A673 (cell line): ENCODE measurements at places on chromosomes 11 and 22. TPM values are rescaled to one million over a fixed set of nuclear protein-coding genes. Genes with fewer than 3 reads are reported as not detected.

The RAB39A gene
- 16.3 and 17.2 TPM in 2 replicates for total RNA-seq

DNA sequence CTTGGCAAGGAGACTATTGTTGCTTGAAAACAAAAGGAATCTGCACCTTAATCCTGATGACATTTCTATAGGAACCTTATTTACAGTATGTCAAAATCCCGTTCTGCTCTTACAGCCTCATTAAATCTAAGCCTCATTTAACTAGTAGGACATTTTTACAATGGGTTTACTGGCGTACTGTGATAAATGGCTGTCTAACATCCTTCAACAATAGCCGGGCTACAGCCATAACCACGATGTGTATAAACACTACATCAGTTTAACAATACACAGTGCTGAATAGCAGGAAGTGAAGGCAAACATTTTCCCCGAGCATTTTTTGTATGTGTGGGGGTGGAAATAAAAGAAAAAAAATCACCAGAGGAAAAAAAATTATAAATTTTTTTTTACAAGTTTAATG lies 131.2 kb downstream of the ARL14EP start:
- DNase-seq: no peak

- no peak for DNase-seq
Measured at GRCh38 chr22:37965940-37966664, 12.6 kb downstream of the POLR2F start.

DNA sequence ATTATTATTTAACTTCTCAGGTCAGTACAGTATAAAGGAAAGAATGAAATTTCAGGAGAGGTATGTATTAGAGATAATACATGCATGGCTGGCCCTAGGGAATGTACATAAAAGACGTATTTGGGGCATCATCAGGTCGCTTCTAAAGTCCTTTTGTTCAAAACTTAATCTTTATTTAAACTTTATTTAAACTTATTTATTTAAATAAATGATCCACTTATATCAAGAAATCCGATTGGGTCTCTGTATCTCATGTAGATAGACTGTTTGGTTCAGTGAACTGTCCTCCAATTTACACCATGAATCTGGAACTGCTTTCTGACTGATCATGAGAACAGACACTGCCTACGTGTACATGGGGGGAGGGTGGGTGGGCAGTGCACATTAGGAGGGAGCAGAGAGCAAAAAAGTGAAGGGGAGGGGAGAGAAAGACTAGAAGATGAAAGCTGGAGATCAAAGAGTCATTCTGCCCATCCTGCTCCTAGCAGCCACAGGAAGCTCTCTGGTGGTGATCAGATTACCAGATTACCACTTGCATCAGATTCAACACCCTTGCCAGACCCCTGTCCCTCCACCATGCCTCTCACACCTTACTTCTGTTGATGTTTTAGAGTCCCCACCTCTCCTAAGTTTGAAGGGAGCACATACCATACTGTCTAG lies 92.1 kb upstream of the MTMR2 start:
- DNase-seq: no peak

DNA sequence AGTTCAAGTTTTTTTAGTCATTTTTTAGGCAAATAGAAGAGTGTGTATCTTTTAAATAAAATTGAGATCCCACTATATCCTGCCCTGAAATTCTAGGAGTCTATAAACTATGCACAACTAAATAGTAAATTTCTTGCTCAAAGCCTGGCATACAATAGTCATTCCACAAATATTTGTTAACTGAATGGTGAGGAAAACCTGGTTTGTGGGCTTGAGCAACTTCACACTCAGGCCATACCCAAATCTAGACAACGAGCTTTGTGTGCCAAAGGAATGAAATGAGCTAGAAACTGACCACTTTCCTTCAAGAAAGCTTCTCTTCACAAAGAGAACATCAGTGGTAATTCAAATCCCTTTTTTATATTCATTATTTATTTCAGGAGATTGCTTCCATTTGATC lies 39.6 kb upstream of the AMOTL1 start:
- no peak for DNase-seq

DNA sequence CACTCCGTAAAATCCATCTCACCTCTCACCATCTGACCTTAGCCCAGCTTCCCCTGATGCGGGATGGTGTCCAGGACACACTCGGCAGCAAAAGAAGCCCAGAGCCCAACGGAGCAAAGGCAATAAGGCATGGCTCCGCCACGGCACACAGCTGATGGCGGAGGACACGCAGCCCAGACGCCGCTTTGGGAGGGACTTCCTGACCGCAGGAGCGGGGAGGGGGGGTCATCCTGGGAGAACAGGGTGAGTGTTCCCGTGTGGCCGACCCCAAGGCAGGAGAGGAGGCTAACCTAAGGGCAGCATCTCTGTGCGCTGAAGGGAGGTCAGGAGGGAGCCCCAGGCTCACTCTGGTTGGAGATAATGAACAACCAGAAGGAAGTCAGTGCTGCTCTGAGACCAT lies 71.3 kb downstream of the TRMU start:
- no peak for DNase-seq

The POU2AF2 gene
- total RNA-seq: not detected in 2 replicates

The TBX10 gene
- not detected in 2 replicates for total RNA-seq

DNA sequence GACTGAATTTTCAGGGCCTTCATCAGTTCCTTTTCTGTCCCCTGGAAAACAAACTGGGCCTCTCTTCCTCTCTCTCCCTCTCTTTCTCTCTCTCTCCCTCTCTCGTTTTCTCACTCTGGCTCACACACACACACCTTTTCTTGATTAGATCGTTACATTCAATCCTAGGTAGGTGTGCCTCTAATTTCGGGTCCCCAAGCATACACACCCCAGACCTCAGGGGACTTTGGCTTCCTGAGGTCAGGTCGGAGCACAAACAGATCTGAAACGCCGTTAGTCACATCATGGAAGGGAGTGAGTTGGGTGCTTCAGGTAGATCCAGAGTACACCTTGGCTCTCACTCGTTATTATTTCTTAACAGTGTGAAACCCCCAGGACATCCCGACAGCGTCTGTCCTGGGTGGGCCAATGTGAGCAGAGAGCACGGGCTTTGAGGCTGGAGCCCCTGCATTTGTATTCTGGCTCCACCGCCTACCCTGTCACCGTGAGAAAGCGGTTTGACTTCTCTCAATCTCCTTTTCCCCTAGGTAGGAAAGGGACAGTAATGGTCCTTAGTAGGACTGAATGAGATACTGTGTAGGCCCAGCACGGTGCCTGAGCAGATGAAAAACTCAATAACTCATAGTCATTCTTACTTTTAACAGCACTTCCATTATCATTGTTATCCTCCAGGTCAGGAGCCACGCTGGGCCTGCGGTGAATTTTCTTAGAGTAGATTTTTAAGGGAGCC lies 37.3 kb upstream of the POU2AF1 start:
- DNase-seq: no peak

The OR52E8 gene
- not detected in 2 replicates for total RNA-seq

The RASSF10 gene
- total RNA-seq: 0.15 TPM in 1 of 2 replicates, not detected in the other

- DNase-seq: no peak
Measured at GRCh38 chr11:93500759-93501158, 42.4 kb downstream of the SMCO4 start.

DNA sequence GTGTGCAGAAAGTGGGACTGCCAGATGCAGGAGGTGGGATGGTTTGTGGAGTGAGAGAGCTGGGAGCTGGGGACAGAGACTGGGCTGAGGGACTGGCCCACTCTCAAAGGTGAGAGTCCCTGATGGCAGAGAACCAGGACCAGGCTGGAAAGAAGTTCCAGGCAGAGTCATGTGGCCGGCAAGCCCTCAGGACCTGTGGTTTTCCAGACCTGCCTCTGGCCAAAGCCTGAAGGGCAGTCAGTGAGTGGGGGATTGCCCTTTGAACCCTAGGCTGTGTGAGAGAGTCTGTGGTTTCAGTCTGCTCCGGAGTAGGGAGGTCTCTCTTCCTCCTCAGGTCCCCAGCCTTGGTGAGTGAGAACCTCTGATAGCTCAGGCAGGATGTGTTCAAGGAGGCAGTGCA lies 17.0 kb downstream of the KCNC1 start:
- DNase-seq: no peak

DNA sequence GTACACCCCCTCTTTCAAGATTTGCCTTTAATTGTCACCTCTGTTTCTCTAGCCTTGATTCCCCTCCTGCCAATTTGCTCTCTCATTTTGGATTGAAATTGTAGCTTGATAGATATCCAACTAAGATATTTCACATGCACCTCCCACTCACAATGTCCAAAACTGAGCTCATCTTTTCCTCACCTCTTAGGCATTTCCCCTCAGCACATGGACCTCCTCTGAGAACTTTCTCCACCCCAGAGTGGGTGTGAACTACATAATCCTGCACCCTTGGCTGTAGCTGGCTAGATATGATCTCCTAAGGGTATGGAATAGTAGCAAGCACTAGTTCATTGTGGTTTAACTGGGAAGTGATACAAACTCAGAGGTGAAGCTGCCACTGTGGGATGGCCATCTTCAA lies 91.5 kb upstream of the SESN3 start:
- no peak for DNase-seq

DNA sequence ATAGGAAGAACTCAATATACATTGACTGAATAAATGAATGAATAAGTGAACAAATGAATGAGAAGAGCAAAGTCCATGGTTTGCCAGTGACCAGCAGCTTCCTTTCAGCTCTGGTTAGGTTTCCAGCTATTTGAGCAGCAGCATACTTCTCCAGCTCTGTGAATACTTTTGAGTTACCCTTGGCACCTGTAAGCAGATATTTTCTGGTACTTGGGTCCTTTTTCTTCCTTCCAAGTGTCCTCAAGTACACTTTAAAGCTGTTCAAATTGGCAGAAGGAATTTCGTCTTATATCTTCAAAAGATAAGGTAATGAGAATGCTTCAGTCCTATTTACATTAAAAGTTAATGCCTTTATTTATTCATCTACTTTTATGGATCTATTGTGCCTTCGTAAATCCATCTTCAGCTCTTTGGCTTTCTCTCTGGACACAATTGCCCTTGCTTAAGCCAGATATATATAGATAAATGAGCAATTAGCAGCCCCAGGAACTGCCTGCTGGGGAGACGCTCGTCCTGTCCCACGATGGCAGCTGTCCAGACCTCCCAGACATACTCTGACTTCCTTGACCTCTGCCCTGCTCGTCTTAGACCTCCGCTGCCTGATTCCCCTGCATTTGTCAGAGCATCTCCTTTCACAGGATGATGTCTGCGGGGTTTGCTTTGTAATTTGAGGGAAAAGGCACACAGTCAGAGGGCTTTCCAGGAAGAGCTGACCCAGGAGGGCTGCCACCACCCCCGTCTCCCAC lies 926.3 kb downstream of the OPCML start:
- no peak for DNase-seq
